ENCODE measurements at places on chromosomes 11 and 22. TPM values are rescaled to one million over a fixed set of nuclear protein-coding genes. Genes with fewer than 3 reads are reported as not detected.
A peak's percentile ranks its signal among the peaks of the same experiment; 100 is the strongest.

DNA sequence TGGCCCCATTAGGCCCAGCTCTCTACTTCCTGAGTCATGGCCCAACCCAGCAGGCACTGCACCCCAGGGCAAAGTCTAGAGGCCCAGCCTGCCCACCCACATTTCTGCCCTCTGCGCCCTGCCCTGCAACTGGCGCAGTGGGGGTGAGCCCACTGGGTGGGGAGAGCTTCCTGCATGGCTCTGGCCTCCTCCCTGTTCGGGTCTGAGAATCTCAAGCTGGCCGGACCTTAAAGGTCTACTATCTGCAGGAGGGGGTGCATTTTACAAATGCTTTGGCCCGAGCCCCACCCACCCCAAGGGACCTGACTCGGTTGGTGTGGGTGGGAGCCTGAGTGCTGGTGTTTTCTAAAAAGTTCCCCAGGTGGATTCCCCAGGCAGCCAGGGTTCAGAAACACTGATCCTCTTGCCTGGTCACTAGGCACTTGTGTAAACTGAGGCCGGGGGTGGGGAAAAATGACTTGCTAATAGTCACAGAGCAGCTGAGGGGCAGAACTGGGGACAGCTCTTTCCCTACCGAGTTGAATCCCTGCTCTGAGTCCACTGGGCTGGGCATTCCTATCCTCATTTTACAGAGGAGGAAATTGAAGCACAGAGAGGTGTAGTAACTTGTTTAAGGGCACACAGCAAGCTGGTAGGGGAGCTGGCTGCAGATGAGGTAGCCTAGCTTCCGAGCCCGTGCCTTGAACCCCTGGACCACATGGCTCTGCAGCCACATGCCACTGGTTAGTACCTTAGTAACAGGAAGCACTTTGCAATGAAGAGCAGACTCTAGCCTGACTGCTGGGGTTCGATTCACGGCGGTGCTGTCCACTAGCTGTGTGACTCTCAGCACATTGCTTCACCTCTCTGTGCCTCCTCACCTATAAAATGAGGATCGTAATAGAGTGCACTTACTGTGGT is 36.3 kb downstream of the CD82 start:
- H3K4me3 ChIP-seq = no peak overlapping the region
- peaks cover 29% of the 10 kb centered on the region for H3K4me1 ChIP-seq
- no peak for DNase-seq
- H3K36me3 ChIP-seq = no peaks in the 10 kb centered on the region

- no peaks in the 10 kb centered on the region for H3K27me3 ChIP-seq
- no peak overlapping the region for H3K27ac ChIP-seq
- H3K36me3 ChIP-seq = no peaks in the 10 kb centered on the region
- no peak overlapping the region for H3K4me3 ChIP-seq
Observed at GRCh38 chr22:23501708-23502107, 78.4 kb downstream of the IGLL1 start.

DNA sequence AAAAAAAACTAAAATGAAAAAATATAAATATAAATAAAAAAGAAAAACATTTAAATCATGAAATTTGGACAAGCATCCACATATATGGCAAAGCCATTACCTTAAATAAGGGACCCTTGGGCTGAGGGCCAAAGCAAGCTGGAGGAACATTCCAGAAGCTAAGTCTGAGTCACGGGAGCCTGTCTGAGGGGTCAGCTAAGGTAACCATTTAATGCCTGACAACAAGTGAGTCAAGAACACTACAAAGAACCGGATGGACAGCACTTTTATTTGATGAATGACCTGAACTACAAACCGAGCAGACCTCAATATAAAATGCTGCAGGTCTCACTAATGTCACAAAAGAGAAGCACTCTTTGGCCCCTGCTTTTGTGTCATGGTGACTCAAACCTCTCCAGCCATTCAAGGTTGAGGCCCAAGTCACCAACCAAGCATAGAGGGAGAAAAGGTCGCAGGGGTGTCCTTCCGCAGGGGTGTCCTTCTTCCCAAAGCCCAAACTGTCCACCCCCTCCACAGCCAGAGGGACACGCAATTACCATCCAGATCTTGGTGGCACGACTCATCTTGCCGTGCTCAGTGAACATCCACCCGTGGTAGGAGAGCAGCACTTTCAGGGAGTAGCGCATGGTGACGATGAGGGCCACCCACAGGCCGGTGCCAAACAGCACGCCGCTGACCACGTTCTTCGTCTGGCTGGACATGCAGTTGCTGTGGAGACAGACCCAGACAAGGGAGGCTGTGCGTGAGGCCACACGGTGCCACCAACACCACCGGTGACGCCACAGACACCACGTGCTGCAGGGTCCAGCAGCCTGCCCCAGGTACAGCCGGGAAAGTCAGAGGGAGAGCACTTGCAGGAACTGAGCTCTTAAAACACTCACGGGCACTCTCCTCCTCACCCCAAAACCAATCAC is 34.5 kb downstream of the CPT1A start:
- no peak overlapping the region for H3K27ac ChIP-seq
- H3K36me3 ChIP-seq = no peaks in the 10 kb centered on the region
- no peak overlapping the region for H3K4me3 ChIP-seq
- H3K27me3 ChIP-seq = no peaks in the 10 kb centered on the region
- DNase-seq = no peak

DNA sequence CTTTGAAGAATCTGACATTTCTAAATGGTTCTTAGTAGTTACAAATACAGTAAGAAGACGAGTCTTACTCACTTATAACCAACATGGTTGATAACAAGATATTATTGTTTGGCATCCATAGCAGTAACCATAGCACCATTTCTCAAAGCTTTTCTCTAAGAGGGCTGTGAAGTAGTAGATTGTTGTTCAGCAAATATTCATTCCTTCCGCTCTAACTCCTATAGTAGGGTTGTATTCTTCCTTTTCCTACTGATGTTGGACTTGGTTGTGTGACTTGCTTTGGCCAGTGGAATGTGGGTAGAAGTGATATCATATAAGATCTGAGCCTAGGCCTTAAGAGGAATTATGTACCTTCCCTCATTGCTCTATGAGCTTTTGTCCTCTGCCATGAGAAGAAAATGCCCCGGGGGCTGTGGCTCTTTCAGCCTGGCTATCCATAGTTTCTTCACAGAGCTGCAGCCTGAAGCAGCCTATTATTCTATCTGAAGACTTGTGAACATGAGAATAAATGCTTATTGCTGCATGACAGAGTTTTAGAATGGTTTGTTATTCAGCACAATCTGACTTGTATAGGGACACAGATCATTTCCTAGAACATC is 28.9 kb upstream of the ZBED5 start:
- no peaks in the 10 kb centered on the region for H3K27me3 ChIP-seq
- DNase-seq = no peak
- peak overlapping the region; percentile 46 for H3K27ac ChIP-seq

GRCh38 chr22:40323681-40324171 is 22.6 kb upstream of the ADSL start:
- DNase-seq = no peak
- H3K27me3 ChIP-seq = no peaks in the 10 kb centered on the region
- no peaks in the 10 kb centered on the region for H3K4me1 ChIP-seq

DNA sequence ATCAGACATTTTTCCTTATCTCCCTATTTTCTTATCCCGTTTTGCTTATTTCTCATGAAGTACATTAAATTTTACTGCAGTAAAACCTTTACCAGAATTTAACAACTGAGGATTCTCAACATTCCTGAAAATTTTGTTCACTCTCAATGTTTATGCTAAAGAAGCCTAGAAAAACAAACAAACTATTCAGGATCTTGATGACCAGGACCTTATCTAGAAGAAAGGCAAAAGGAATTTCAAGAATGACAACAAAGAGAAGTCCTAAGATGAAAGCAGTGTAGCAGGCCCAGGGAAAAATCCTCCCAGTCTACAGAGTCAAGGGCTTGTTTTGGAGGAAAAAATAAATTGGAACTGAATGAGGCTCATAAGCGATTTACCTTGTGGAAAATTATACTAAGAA is 283.3 kb upstream of the ARHGAP42 start:
- no peak overlapping the region for H3K27ac ChIP-seq
- no peaks in the 10 kb centered on the region for H3K27me3 ChIP-seq
- no peak overlapping the region for H3K4me3 ChIP-seq
- no peak for DNase-seq
- H3K36me3 ChIP-seq = no peaks in the 10 kb centered on the region
- no peaks in the 10 kb centered on the region for H3K4me1 ChIP-seq

DNA sequence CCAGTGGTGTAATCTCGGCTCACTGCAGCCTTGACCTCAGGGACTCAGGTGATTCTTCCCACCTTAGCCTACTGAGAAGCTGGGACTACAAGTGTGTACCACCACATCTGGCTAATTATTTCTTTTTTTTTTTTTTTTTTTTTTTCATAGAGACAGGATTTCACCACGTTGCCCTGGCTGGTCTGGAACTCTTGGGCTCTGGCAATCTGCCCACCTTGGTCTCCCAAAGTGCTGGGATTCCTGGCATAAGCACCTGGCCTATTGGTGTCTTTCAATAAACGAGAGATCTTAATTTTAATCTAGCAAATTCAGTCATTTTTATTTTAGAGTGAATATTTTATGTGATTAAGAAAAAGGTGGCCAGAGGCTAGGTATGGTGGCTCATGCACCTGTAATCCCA is 40.1 kb downstream of the DGCR2 start:
- peaks cover 21% of the 10 kb centered on the region for H3K36me3 ChIP-seq
- no peak for DNase-seq
- no peak overlapping the region for H3K27ac ChIP-seq
- no peak overlapping the region for H3K4me3 ChIP-seq

DNA sequence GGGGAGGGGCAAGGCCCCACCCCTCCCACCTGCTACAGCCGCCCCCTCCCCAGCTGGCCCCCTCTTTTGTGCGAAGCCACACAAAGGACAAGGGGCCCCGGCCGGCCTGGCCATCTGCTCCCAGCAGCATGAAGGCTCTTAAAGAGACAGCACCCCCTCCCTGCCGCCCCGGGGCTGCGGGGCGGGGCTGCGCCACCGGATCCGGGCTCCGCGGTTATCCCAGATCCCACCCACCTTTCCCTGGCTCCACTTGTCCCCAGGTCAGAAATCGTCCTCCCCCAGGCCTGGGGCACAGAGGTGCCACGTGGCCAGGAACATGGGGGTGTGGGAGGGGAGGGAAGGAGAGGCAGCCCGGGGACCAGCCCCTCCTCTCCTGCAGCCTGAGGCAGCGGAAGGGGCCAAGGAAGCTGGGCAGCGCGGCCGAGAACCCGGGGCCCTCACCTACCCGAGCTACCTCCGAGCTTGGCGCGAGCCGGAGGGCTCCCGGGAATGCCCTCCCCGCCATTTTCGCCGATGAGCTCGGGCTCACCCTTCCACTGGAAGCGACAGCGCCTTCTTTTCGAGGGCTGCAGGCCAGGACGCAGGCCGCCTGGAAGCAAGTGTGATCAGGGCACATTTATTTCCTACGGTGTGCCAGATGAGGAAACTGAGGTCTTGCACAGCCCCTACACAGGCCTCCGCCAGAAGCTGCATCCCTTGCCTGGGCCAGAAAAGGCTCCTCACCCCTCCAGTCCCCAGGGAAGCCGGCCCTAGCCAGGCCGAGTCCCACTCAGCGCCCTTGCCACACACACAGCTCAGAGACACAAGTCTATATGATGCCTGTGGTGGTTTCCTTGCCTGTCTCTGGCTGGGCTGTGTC is 2.5 kb upstream of the RCOR2 start:
- H3K4me3 ChIP-seq = peak overlapping the region; percentile 73
- peak overlapping the region; percentile 85 for H3K27ac ChIP-seq
- peak; percentile 69 for DNase-seq
- H3K27me3 ChIP-seq = no peaks in the 10 kb centered on the region
- peaks cover 33% of the 10 kb centered on the region for H3K4me1 ChIP-seq
- H3K36me3 ChIP-seq = no peaks in the 10 kb centered on the region

- no peaks in the 10 kb centered on the region for H3K4me1 ChIP-seq
- H3K4me3 ChIP-seq = no peak overlapping the region
- DNase-seq = no peak
Observed at GRCh38 chr11:5258543-5259262, 4.1 kb upstream of the HBG2 start.

GRCh38 chr11:60899046-60899936 is 7.1 kb downstream of the PRPF19 start:
- H3K4me1 ChIP-seq = peaks cover 3% of the 10 kb centered on the region
- H3K27me3 ChIP-seq = no peaks in the 10 kb centered on the region
- H3K4me3 ChIP-seq = no peak overlapping the region
- DNase-seq = no peak
- peak overlapping the region; percentile 37 for H3K27ac ChIP-seq

- H3K27me3 ChIP-seq = no peaks in the 10 kb centered on the region
- DNase-seq = no peak
- no peaks in the 10 kb centered on the region for H3K36me3 ChIP-seq
- no peak overlapping the region for H3K4me3 ChIP-seq
Observed at GRCh38 chr11:40921246-40921645, 538.2 kb downstream of the LRRC4C start.

- no peak overlapping the region for H3K4me3 ChIP-seq
- H3K36me3 ChIP-seq = peaks cover 36% of the 10 kb centered on the region
- DNase-seq = no peak
- H3K4me1 ChIP-seq = no peaks in the 10 kb centered on the region
- no peak overlapping the region for H3K27ac ChIP-seq
Observed at GRCh38 chr11:75276686-75277085, 36.1 kb downstream of the TPBGL start.

DNA sequence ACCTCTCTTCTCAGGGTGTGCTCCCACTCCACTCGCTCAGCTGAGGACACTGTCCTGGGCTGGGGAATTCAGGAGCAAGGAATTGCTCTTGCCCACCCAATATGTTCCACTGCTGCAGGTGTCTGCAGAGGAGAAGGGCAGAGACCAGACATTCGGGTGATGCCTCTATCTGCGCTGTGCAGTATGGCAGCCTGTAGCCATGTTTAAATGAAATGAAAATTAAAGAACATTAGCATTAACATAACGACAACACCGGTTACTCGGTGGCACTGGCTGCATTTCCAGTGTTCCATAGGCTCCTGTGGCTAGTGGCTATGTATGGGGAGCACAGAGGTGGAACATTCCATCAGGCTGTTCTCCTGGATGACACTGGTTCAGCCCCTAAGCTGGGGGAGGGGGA is 104.4 kb downstream of the NECTIN1 start:
- no peak for DNase-seq
- H3K4me3 ChIP-seq = no peak overlapping the region
- H3K4me1 ChIP-seq = peaks cover 6% of the 10 kb centered on the region
- H3K27ac ChIP-seq = no peak overlapping the region
- no peaks in the 10 kb centered on the region for H3K36me3 ChIP-seq
- H3K27me3 ChIP-seq = no peaks in the 10 kb centered on the region

The ART1 gene
- 33.0 TPM for total RNA-seq

The MUC5AC gene
- not detected for total RNA-seq

The FGF19 gene
- total RNA-seq = not detected

The KRTAP5-1 gene
- total RNA-seq = not detected

The TMEM45B gene
- total RNA-seq = not detected
